NCI-H1417 treated with DMSO at 0.1 percent for 48 hours (cell line): ENCODE measurements at places on chromosomes 16 and 17.

GRCh38 chr17:39462631-39463375, 1.5 kb downstream of the CDK12 start:
- no peak for DNase-seq

DNA sequence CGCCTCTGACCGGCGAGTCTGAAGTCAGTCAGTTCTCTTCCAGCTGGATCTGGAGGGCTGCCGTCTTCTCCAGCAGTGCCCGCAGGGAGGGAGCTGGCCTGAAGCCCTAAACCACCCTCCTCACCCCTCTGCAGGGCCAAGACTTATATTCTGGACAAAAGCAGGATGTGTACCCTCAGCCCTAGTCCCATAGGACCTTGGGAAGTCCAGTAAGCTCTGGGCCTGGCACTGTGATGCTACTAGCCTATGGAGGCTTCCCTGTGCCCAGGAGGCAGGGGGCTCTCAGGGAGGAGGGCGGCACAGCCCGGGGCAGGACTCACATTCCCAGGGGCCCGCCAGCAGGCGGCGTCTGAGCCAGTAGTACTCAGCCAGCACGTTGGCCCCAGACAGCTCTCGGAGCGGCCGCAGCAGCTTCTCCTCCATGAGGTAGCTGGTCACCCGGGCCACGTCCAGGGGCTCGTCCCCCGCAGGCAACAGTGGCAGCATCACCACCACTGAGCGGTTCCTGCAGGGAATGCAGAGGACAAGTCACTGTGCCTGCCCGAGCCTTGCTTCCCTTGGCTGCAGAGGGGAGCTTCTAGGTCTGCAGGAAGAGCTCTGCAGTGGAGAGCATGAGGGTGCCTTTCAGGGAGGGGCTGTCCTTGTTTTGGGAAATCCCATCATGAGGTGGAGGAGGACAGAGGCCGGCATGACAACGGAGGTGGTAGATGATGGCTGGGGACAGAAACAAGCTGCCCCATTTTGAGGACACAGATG, 41.7 kb downstream of the RMI2 start:
- no peak for DNase-seq

GRCh38 chr16:57389087-57389468, 15.5 kb upstream of the CCL17 start:
- no peak for DNase-seq

DNA sequence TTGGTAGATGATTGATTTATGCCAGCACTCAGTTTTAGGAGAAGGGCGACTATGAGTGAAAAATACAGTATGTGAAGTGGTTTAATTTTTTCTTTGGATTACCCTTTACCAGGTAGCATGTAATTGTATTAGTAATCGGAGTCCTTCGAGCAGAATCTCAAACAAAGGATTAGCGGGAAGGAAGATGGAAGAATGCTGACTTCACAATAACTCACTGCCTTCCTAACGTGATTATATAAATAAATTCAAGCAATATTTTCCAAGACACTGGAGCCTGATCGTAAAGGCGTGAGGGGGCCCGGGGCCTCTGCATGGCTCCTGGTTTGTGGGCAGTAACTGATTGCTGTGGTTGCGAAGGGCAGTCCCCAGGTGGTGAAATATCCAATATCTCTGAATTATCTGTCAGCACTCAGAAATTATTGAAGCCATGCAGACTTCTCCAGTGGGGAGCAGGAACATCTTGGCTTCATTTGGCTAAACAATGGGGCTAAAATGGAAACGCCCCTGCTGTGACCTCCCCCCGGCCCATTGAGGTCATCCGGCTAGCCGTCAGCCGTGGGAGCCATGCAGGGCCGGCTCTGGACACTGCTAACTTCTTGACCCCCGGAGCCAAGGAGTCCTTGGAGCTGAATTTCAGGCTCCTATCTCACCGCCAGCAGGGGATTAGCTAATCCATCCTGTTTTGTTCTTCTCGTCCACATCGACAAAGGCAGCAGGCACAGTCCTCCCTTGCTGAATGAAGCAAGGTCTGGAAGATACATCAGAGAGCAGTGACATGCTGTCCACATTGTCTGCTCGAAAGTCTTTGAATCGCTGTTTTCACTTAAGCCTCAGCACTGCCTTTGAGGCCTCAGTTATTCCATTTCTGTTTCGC, 295.9 kb upstream of the N4BP1 start:
- DNase-seq, result no peak

DNA sequence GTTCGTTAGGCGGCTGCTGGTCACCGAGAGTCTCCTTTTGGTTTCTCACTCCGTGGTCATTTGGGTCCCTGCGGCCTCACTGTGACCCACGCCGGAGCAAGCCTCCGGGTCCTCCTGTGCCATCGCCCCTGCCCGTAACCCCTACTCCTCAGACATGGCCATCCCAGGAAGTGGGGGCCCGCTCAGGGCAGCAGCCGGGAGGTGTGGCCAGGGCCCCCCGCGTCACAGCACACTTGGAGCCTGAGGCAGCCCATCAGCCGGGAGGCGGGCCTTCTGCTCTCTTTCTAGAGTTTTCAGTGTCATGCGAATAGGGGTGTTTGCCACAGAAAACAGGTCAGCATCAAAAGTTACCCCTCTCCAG, 7.9 kb upstream of the WFIKKN1 start:
- DNase-seq, result no peak

- DNase-seq, result no peak
These were observed 5.8 kb downstream of the DNAAF1 start for GRCh38 chr16:84150926-84151325.

DNA sequence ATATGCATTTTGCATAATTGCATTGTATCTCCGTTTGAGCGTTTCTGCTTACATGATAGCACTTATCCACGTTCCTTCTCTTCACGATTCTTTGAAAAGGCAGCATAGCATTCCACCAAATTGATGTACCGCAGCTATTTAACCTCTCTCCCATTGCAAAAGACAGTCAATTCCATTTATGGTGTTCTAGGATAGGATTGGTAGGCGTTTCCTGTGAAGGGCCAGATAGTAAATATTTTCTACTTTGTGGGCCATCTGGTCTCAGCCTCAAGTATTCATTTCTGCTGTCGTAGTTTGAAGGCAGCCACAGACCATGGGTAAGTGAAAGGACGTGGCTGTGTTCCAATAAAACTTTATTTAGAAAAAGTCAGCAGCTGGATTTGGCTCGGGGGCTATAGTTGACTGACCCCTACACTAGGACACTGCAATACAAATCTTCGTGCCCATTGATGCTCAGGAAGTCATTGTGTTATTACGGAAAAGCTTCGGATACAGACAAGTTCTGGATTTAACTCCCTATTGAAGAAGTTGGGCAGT, 10.1 kb downstream of the SNX29 start:
- DNase-seq, result no peak

DNA sequence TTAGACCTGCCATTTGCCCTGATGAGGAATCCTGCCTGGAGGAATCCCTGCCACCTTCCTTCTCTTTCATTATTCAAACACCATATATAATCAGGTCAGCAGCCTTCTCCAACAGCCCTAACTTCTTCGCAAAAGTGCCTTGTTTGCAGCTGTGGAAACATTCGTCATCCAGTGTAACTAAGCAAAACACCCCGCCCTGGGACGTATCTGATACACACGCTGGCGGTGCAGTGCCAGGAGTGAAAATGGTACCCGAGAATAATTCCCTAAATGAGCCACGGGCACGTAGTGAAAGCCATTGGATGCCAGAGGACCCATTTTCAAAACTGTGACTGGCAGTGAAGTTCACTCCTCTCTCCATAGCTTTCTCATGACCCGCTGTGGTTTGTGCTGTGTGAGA, 73.7 kb downstream of the IRX3 start:
- DNase-seq, result no peak

DNA sequence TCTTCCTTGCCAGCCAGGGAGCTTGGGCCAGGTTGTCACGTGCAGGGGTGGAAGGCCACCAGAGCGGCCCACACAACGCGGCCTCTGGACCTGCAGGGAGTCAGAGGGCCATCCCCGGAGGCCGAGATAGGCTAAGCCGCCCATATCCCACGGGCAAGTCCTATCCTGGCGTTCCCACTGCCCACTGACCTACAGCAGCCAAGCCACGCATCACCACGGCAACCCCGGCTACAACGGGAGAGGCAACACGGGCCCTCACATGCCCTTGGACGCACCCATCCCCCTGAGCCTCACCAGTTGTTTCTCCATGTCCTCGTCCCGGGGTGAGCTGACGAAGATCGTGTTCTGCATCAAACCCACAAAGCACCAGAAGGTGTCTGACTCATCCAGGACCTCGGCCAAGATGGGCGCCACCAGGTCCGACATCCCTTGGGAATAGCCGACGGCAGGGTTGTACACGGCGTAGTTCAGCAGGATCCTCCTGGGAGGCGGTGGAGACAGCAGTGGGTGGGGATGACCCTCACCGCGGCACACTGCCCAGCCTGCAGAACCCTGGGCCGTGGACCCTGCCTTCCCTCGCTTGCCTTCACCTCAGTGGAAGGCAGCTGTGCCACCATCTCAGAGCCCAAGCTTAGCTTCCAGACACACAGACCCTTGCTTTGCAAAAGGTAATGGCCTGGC, 88.2 kb downstream of the TBC1D16 start:
- no peak for DNase-seq

DNA sequence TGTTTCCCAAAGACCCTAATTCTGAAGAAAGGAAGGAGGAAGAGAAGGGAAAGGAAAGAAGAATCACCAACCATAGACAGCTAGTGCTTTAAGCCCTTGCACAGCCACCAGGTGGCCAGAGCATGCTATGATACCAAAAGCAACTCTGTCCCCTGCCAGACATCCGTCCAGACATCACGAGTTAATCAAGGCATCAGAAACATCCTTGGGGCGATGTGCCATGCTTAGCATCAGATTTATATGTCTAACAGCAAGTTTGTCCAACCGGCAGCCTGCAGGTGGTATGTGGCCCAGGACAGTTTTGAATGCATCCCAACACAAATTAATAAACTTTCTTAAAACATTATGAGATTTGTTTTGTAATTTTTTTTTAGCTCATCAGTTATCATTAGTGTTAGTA, 2.9 kb upstream of the CRYBA1 start:
- no peak for DNase-seq

DNA sequence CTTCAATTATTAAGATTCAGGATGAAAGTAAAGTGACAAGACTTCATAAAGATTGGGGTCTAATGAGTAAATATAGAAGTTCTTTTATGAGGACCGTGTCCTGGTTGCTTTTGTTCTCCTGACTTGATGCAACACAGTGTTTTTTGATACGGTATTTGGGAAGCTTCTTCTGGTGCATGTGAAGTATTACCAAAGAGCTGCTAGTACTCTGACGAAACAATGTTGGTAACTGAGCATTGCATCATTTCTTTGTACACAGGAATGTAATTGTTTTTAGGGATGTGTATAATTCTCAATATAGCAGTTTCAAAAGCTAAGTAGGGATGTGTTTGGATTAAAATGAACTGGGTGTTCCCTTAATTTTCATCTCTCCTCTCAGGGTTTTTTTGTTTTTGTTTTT, 15.9 kb downstream of the KPNB1 start:
- DNase-seq, result no peak

- no peak for DNase-seq
These were observed 47.4 kb downstream of the AXIN2 start for GRCh38 chr17:65514082-65514481.

DNA sequence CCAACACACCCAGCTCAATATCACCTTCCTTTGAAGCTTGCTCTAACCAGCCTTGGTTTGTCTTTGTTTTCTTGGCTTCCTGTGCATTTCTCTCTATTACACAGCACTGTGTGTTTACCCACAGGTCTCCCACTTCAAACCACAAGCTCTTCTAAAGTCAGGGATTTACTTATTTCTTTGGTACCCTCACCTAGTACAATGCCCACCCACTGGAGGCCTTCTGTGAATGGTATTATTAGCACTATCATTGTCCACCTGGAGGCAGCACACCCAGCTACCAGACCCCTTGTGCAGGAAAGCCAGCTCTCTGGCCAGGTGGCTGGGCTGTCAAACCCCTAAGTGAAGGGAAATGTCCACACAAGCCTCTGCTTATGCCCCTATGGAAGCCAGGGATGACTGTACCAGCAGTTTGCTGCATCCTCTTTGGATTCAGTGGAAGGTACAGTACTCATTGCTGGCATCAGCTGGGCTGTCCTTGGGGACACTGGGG, 9.4 kb upstream of the TOP2A start:
- no peak for DNase-seq

DNA sequence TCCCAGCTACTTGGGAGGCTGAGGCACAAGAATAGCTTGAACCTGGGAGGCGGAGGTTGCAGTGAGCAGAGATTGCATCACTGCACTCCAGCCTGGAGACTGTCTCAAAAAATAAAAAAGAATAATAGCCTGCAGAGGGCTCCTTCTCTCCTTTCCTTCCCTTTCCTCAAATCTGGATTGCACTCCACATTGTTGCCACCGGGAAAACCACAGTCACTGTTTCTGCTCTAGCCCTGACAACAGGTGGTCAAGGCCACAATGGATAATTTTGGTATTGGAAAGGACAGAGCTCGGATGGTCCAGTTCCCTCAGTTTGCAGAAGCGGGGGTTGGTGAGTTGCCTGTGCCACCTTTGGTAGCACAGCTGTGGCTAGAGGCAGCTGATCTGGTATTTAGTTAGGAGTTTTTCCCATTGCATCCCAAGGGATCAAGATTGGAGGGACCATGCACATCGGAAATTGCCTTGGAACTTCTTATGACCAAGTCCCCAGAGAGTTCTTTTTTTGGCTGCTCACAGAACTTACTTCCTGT, 44.7 kb upstream of the PRSS54 start:
- no peak for DNase-seq

DNA sequence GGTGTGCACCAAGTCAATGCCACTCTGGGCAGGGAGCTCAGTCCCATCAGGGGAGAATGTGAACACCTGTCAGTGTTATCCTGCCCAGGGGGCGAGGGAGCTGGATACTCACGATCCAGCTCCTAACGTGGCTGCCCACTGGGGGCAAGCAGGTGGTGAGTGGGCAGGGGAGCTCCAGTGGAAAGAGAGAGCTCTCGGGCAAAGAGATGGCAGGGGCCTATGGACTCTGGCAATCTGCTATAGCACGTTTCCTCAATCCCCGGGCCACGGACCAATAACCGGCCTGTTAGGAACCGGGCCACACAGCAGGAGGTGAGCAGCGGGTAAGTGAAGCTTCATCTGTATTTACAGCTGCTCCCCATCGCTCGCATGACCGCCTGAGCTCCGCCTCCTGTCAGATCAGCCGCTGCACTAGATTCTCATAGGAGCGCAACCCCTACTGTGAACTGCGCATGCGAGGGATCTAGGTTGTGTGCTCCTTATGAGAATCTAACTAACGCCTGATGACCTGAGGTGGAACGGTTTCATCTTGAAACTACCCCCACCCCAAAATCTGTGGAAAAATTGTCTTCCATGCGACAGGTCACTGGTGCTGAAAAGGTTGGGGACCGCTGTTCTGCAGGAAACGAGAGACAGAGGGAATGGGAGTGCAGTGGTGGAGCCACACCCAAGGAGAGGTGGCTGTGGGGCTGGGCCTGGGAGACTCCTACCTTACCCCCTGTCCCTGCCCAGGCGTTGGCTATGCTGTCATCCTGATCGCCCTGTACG, 15.6 kb downstream of the SLC6A2 start:
- no peak for DNase-seq
